ENCODE measurements at places on chromosomes 5 and 9. TPM values are rescaled to one million over a fixed set of nuclear protein-coding genes. Genes with fewer than 3 reads are reported as not detected.

Gene TXNDC8
- not detected for total RNA-seq

Gene SLC28A3
- total RNA-seq: 1.5 TPM

Gene ARID3C
- 0.17 TPM for total RNA-seq

Gene PCDHA2
- not detected for total RNA-seq

Gene GAS1
- total RNA-seq: not detected

Gene ZFAND5
- 175 TPM for total RNA-seq

Gene MCIDAS
- total RNA-seq: not detected

Gene FRMPD1
- not detected for total RNA-seq

Gene ANKRD34B
- total RNA-seq: not detected

Gene NR6A1
- total RNA-seq: 0.98 TPM

Gene FOXD4L6
- total RNA-seq: not detected

Gene PIP5K1B
- total RNA-seq: 0.17 TPM

Gene KIF20A
- 73.0 TPM for total RNA-seq

Gene MLANA
- total RNA-seq: not detected

Gene KCNN2
- not detected for total RNA-seq

Gene ENHO
- not detected for total RNA-seq

Gene SELENOP
- not detected for total RNA-seq

Gene PCDHGB7
- total RNA-seq: not detected

Gene ASS1
- total RNA-seq: 1.4 TPM

Gene OCLN
- total RNA-seq: 4.4 TPM

Gene GCNT4
- 3.9 TPM for total RNA-seq

Gene ENTR1
- total RNA-seq: 56.3 TPM

Gene DOK3
- total RNA-seq: 5.6 TPM

Gene FLT4
- total RNA-seq: 0.56 TPM

Gene SLC36A2
- total RNA-seq: not detected

Gene CTSV
- 1.0 TPM for total RNA-seq

Gene TPPP
- total RNA-seq: 1.4 TPM

Gene INSYN2B
- not detected for total RNA-seq

Gene IL3
- total RNA-seq: 9.0 TPM

Gene GHR
- total RNA-seq: not detected

Gene CTXN3
- not detected for total RNA-seq

Gene PCDHB12
- not detected for total RNA-seq

Gene NUTM2G
- total RNA-seq: not detected

Gene IFNA13
- not detected for total RNA-seq

Gene SLC4A9
- total RNA-seq: 0.26 TPM

Gene IL4
- not detected for total RNA-seq

All from activated T-helper 17 cell treated with anti-CD3 and anti-CD28 coated beads, Interleukin-2, amount 50 U/mL, for 72 hours (primary cell).